ENCODE measurements at places on chromosomes 2 and 18. TPM values are rescaled to one million over a fixed set of nuclear protein-coding genes. Genes with fewer than 3 reads are reported as not detected.

The DNAJC5G gene
- not detected for total RNA-seq

The CNDP1 gene
- 0.49 TPM for total RNA-seq

- DNase-seq = no peak
Observed at GRCh38 chr2:187978356-187978755, 313.3 kb upstream of the GULP1 start.

DNA sequence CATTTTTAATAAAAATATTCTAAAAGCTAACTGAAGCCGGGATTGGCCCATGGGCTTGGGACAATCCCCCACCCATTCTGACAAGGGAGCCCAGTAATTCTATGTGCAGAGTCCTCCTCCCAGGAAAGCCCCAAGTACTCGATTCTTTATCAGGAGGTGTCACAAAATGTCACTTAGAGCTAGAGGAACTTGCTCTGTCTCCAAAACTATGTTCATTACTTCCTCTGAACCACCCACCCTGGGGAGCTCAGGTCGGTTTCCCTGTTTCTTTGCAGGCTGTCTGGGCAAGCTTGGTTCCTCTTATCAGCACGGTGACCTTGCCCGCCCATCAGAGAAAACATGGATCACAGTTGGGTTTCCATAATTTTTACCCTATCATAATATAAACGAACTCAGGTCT lies 430.6 kb upstream of the ID2 start:
- DNase-seq = no peak

GRCh38 chr2:160472839-160473251 lies 20.8 kb downstream of the RBMS1 start:
- no peak for DNase-seq

GRCh38 chr2:224584785-224585210 lies 365 bp downstream of the CUL3 start:
- DNase-seq = peak; percentile 37

GRCh38 chr2:109501461-109501860 lies 112.3 kb downstream of the SEPTIN10 start:
- DNase-seq = no peak

DNA sequence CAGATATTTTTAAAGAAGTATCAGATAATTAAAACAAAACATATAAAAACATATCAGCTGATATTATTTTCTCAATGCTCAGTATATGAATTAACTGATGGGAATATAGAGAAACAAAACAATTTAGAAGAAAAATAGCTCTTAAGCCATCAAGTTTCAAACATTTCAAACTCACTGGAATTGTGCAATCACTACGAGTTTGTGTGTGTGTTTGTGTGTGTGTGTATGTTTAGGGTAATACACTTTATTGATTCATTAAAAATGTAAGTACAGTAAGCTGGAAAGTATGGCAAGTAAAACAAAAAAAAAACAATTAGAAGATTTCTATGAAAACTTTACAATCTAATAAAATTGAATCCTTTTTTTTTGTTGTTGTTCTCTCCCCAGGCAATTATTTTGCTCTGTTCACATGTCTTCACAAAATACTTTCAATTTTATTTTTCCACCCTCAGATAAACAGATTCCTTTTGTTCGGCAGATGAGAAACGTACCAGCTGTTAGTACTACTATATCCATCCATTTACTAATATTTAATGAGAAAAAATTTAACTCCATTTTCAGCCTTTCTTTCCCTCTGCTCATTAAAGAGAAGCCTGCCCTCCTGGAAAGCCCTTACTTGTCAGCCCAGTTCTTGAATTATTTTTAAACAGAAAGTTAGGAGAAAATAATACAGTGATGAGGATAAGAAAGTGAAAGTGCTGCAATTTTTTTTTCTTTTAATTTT lies 87.6 kb downstream of the SLC8A1 start:
- no peak for DNase-seq

DNA sequence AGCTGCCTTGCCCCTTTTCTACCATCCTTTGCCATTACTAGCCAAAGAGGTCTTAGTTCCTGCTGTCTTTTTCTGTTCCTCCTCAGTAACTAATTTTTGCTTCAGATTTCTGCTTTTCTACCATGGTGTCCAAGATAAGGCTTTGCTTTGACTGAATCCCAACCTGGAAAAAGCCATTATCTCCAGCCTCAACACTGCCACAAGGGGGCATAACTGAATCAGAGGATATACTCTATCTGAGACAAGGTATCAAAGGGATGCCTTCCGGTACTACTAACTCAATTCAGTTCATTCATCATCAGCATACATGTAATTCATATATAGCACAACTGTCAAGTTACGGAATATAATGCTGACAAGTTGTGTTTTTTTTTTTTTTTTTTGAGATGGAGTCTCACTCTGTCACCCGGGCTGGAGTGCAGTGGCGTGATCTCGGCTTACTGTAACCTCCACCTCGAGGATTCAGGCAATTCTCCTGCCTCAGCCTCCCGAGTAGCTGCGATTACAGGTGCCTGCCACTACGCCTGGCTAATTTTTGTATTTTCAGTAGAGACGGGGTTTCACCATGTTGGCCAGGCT lies 11.4 kb downstream of the OSGEPL1 start:
- DNase-seq = peak; percentile 26

DNA sequence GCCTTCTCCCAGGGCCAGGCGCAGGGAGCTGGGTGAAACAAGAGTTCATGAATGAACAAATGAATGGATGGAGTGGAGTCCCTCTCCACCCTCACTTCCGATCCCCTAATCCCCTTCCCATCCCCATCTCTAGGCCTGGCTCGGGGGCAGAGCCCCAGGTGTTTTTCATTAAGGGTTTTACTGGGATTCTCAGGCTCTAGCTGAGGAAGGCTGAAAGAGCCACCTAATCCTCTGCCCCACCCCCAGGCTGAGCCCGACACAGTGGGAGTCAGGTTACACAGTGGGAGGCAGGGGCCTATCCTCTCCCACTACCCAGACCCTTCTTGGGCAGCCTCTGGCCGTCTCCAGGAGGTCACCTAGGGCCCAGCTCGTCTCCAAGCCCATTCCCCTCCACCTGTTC lies 36.1 kb downstream of the SDC1 start:
- DNase-seq = no peak

GRCh38 chr2:222703886-222704285 lies 32.4 kb downstream of the MOGAT1 start:
- DNase-seq = no peak

All from activated T-cell treated with anti-CD3 and anti-CD28 coated beads, Interleukin-2, amount 50 U/mL, for 4 hours (primary cell).